Esophagus squamous epithelium (tissue), 5 donors: ENCODE measurements at places on chromosomes 6 and 20.
A peak's percentile ranks its signal among the peaks of the same experiment; 100 is the strongest.

- peak; percentile 41 for DNase-seq
Measured at GRCh38 chr6:3751730-3752530, 417 bp upstream of the PXDC1 start.

DNA sequence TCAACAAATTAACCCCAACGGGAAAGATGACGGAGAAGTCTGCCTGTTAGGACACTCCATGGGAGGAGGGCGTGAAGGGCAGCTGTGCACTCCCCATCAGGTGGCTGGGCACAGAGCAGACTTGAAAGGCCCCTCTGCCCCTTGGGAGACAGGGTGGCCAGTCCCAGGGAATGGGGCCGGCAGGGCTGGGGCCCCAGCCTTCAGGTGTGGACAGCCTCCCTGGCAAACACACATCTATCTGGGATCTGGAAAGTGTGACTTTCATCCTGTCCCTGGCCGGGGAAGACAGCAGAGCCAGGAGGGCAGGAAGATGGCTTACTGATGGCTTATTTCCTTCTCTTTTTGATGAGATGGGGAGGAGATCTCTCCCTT, 4.5 kb upstream of the FRMD1 start:
- no peak for DNase-seq

GRCh38 chr20:62409931-62410745, 3.1 kb upstream of the CABLES2 start:
- DNase-seq = no peak

- no peak for DNase-seq
Measured at GRCh38 chr20:33814238-33814712, 3.1 kb downstream of the CHMP4B start.

DNA sequence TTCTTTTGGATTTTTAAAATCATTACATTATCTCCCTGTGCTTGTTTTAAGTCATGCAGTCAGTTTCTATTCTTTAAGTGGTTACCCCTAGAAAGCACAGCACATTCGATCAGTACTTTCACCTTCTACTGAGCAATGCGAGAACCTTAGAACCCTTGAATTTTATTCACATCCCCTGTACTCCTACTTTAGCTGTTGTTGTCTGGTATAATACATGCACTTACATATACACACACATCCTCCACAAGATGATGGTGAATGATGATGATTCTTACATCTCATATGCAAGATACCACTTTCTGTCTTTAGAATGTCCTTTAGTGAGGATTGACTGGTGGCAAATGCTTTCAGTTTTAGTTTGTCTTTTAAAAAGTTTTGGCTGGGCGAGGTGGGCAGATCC, 5.7 kb downstream of the CDC40 start:
- DNase-seq = no peak

GRCh38 chr6:81609736-81610135, 142.7 kb downstream of the TENT5A start:
- DNase-seq = no peak

GRCh38 chr6:168239044-168239773, 80.4 kb downstream of the DACT2 start:
- DNase-seq = no peak

- no peak for DNase-seq
Measured at GRCh38 chr6:113750151-113750855, 106.8 kb upstream of the MARCKS start.

- DNase-seq = no peak
Measured at GRCh38 chr20:22928679-22929078, 106.4 kb upstream of the SSTR4 start.

DNA sequence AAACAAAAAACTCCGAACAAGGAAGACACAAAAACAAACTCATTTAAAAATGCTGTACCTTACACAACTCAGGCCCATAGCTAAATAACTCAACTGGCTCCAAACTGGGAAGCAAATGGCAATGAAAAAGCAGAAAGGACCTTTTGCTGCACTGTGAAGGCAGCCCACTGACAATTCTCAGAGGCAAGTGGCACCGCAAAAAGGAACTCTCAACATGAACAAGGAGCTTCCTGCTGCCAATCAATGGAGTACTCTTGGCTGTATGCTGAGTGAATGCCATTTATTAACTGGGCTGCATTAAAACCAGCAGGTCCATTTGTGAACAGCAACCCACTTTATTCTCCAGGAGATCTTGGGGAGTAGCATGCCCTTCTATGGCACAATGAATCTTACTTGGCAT, 209.9 kb downstream of the PTPRK start:
- DNase-seq = no peak

GRCh38 chr20:10366898-10367692, 66.9 kb downstream of the MKKS start:
- DNase-seq = no peak

DNA sequence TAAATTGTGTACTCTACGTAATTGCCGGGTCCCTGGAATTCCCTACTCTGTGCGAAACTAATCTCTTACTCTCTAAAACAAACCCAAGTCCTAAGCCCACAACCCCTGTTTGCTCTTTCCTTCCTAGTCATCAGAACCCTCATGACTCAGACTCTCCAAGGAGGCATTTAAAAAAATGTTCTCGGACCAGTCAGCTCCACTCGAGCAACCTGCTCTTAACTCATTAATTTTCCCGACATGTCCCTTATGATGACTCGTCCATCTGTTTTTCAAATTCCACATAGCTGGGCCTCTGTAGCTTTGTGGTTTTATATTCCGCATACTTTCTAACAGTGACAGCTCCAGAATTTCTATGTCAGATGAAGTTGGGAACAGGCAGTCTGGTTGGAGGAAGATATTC, 2.6 kb upstream of the MUC22 start:
- DNase-seq = no peak

GRCh38 chr6:117545161-117545595, 57.1 kb downstream of the GOPC start:
- no peak for DNase-seq
